ENCODE measurements at places on chromosomes 16 and 17. TPM values are rescaled to one million over a fixed set of nuclear protein-coding genes. Genes with fewer than 3 reads are reported as not detected.

- H3K4me1 ChIP-seq: peaks cover 9% of the 10 kb centered on the region
- H3K4me3 ChIP-seq: 0 out of 2 replicates have a peak overlapping the region, but pooled peaks have one; percentile 17
- DNase-seq: peak; percentile 85
- H3K27me3 ChIP-seq: peaks cover 5% of the 10 kb centered on the region
- no peak overlapping the region for H3K27ac ChIP-seq
- H3K36me3 ChIP-seq: no peaks in the 10 kb centered on the region
These were observed 9.9 kb downstream of the CYGB start for GRCh38 chr17:76527430-76528111.

GRCh38 chr16:4496305-4496704 is 20.1 kb downstream of the HMOX2 start:
- H3K27ac ChIP-seq: no peak overlapping the region
- no peak for DNase-seq
- H3K4me1 ChIP-seq: peaks cover 5% of the 10 kb centered on the region
- H3K27me3 ChIP-seq: no peaks in the 10 kb centered on the region
- H3K36me3 ChIP-seq: no peaks in the 10 kb centered on the region

- H3K27me3 ChIP-seq: no peaks in the 10 kb centered on the region
- H3K27ac ChIP-seq: 0 out of 2 replicates have a peak overlapping the region, but pooled peaks have one; percentile 32
- H3K36me3 ChIP-seq: peaks cover 4% of the 10 kb centered on the region
These were observed 102.2 kb downstream of the AATF start for GRCh38 chr17:37050920-37051319.

Gene ATP2A1
- total RNA-seq: 0.73 TPM

GRCh38 chr17:37791447-37792399 is 46.9 kb upstream of the HNF1B start:
- no peaks in the 10 kb centered on the region for H3K27me3 ChIP-seq
- H3K36me3 ChIP-seq: no peaks in the 10 kb centered on the region
- H3K4me3 ChIP-seq: no peak overlapping the region
- peak; percentile 59 for DNase-seq
- H3K27ac ChIP-seq: no peak overlapping the region
- H3K4me1 ChIP-seq: no peaks in the 10 kb centered on the region

Gene LPO
- total RNA-seq: 0.62 TPM

DNA sequence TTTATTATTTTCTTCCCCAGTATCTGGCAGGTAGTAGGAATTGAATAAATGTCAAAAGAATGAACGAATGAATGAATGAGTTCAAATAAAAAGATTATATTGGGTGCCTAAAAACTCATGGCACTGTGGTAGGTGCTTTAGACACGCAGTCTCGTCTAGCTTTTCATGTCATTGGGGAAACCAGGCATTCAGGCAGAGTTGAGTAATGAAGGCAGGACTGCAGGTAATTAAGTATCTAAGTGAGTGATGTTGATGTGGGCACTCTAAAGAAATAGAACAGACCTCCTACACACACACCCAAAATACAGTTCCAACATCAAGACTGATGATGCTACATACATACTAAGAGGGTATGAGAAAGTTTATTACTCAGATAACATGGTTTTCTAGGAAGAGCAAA is 96.6 kb downstream of the ZNF18 start:
- no peak overlapping the region for H3K27ac ChIP-seq
- DNase-seq: no peak
- H3K27me3 ChIP-seq: no peaks in the 10 kb centered on the region
- H3K36me3 ChIP-seq: 0 out of 2 replicates have a peak, but pooled peaks cover 4% of the 10 kb centered on the region
- no peaks in the 10 kb centered on the region for H3K4me1 ChIP-seq

Gene PRAC1
- total RNA-seq: not detected

DNA sequence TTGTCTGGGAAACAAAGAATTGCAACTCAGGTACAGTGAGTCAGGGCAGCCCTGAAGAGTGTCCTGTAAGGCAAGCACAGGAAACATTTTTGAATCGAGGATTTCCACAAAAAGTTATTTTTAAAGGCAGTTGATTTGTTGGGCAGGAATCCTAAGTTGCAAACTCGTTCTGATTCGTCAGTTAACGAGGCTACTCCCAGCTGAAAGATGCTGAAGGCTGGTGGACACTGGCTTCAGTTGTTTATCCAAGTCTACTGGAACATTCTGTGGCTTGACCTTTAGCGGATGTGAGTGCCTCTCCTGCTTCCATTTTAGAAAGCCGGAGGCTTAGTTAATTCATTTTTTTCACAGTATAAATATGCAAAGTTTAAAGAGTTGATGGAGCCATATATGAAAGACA is 84.2 kb downstream of the KCNJ12 start:
- H3K27ac ChIP-seq: no peak overlapping the region
- H3K4me1 ChIP-seq: peaks cover 11% of the 10 kb centered on the region

DNA sequence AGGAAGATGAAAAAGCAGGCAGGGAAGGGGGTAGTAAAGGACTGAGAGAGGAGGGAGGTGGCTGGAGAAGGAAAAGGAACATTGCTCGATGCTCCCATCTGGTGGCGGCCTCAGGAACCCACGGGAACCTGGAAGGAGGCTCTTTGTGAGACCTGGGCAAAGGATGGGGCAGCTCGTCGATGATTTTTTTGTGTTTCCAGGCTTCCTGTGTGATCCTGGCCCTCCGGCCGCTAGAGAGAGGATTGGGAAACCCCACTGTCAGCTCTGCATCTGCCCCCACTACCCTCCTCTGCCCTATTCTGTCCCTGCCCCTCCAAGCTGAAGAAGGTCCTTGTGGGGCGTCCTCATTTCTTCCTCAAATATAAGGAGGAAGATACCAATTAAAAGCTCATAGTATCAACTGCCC is 6.6 kb downstream of the WFIKKN2 start:
- no peaks in the 10 kb centered on the region for H3K36me3 ChIP-seq
- H3K4me3 ChIP-seq: no peak overlapping the region
- no peaks in the 10 kb centered on the region for H3K4me1 ChIP-seq

Gene NOXO1
- 1.2 TPM for total RNA-seq

Gene SLC16A13
- 4.7 TPM for total RNA-seq

Gene PRDM7
- total RNA-seq: not detected

DNA sequence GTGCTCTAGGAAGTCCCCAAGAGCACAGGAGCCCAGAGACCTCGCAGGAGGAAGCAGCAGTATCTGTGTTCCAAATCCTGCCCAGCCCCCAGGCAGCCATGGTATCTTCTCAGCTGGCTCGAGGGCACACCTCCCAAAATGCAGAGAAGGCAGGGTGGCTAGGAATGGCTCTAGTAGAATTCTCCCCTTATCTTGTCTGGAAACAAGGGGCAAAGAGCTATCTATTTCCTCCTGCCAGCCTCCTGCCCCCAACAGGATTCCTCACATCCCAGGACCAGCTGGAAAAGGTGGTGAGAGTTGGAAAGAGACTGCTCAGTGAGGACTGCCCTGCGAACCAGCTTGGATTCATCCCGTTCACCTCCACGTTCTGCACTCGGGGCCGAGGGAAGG is 8.6 kb upstream of the TSPOAP1 start:
- H3K4me1 ChIP-seq: peaks cover 25% of the 10 kb centered on the region
- peak overlapping the region; percentile 94 for H3K27ac ChIP-seq
- H3K4me3 ChIP-seq: peak overlapping the region; percentile 36
- H3K36me3 ChIP-seq: no peaks in the 10 kb centered on the region
- H3K27me3 ChIP-seq: no peaks in the 10 kb centered on the region

Gene INCA1
- total RNA-seq: 2.1 TPM

GRCh38 chr17:44960691-44961090 is 7.4 kb downstream of the C1QL1 start:
- H3K36me3 ChIP-seq: no peaks in the 10 kb centered on the region
- peaks cover 6% of the 10 kb centered on the region for H3K4me1 ChIP-seq
- no peak overlapping the region for H3K27ac ChIP-seq
- H3K27me3 ChIP-seq: peaks cover 68% of the 10 kb centered on the region
- peak overlapping the region; percentile 67 for H3K4me3 ChIP-seq

Gene TMEM97
- 101 TPM for total RNA-seq

DNA sequence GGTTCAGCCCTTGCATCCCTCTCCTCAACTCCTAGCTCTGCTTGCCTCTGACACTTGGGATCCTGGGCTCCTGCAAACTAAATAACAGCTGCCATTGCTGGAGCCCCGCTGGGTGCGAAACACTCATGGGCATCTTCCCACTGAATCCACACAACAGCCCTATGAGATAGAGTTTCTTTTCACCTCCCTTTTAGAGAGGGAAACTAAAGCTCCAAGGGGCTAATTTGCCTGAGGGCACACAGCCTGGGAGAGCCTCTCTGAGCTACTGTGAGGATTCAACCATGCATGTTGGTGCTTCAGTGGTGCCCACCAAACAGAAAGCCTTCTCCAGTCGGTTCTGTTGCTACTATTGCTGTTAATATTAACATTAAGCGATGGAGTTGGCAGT is 4.0 kb downstream of the ACBD4 start:
- no peak overlapping the region for H3K27ac ChIP-seq
- no peaks in the 10 kb centered on the region for H3K36me3 ChIP-seq
- H3K4me1 ChIP-seq: peaks cover 3% of the 10 kb centered on the region

Gene SPATA32
- total RNA-seq: not detected

Gene FOXN1
- not detected for total RNA-seq

- H3K36me3 ChIP-seq: no peaks in the 10 kb centered on the region
- no peak overlapping the region for H3K27ac ChIP-seq
- peaks cover 92% of the 10 kb centered on the region for H3K27me3 ChIP-seq
- H3K4me3 ChIP-seq: peak overlapping the region; percentile 64
- peaks cover 26% of the 10 kb centered on the region for H3K4me1 ChIP-seq
These were observed 4.9 kb upstream of the CBX4 start for GRCh38 chr17:79843816-79844800.

DNA sequence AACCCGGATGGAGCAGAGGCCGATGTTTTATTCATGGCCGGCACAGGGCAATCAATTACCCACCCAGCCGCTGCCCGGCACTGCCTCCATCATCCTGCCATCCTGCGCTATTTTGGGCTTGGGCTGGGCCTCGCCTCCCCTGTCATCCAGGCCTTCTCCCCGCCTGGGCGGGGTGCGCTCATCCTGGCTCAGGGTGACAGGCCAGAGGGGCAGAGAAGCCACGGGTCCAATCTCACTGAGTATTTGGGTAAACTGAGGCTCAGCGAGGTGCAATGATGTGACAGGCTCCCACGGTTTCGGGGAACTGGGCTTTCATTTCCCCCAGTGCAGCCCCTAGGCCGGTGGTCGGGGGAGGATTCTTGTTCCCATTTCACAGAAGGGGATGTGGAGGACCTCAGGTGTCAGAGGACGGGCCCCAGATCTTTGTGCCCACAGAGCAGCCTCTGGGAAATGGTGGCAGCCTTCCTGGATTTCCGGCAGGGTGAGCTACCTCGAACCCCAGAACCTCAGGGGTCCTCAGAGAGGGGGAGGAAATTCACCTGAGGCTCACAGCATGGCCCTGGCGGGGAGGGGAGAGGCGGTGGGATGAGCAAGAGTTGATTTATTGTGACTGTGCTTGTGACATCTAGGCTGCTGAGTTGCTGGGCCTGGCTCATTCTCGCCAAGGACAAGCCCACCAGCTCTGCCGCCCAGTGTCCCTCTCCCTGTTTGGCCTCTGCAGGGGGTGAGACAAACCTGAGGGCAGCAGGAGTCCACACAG is 23.8 kb upstream of the KCNJ12 start:
- no peak for DNase-seq
- no peaks in the 10 kb centered on the region for H3K36me3 ChIP-seq
- H3K4me1 ChIP-seq: no peaks in the 10 kb centered on the region
- no peak overlapping the region for H3K27ac ChIP-seq
- no peaks in the 10 kb centered on the region for H3K27me3 ChIP-seq
- H3K4me3 ChIP-seq: no peak overlapping the region

- H3K27me3 ChIP-seq: peaks cover 29% of the 10 kb centered on the region
- no peak overlapping the region for H3K4me3 ChIP-seq
- H3K27ac ChIP-seq: no peak overlapping the region
- H3K36me3 ChIP-seq: no peaks in the 10 kb centered on the region
- no peak for DNase-seq
These were observed 10.4 kb upstream of the CHD3 start for GRCh38 chr17:7878234-7878633.

DNA sequence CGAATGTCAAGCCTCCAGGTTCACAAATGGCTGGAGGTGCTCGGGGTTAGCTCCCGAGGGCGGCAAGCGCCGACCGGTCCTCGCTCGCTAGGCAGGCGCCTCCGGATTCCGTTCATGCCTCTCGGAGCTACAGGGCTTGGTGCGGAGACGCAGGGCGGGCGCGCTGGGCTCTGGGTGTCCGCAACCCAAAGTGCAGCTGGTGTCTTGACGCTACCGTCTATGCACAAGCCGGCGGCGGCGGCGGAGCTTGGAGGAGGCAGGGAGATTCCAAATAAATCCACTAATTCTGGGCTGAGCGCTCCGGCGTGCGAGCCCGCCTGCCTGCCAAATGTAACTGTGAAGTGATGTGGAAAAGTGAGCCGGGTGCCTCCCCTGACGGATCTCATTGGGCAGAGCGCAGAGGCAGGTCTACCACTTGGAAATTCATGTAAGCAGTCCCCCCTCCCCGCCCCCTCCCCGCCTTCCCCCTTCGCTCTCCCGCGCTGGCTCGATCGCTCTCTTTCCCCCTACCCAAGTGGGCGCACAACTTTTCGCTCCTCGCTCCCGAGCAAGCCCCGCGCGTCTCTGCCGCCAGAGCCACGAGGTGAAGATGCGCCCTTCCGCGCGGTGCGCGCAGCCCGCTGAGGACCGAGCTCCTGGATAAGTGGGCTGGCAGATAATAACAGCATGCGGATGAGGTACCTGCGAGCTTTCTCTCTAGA is at the start of gene CDH8:
Gene CDH8 (minus strand): TSS at position 338 of the 701 bp plus-strand sequence. CDS start 15,035 bp downstream, outside the sequence.
- peaks cover 42% of the 10 kb centered on the region for H3K4me1 ChIP-seq
- H3K27ac ChIP-seq: no peak within 1 kb of the TSS
- no peaks in the 10 kb centered on the region for H3K36me3 ChIP-seq

GRCh38 chr17:61456061-61456681 is 3.9 kb downstream of the TBX4 start:
- peaks cover 29% of the 10 kb centered on the region for H3K4me1 ChIP-seq
- H3K27me3 ChIP-seq: peaks cover 100% of the 10 kb centered on the region
- H3K36me3 ChIP-seq: peaks cover 3% of the 10 kb centered on the region
- H3K27ac ChIP-seq: no peak overlapping the region
- DNase-seq: peak; percentile 51
- H3K4me3 ChIP-seq: peak overlapping the region; percentile 44

Gene CD300H
- total RNA-seq: not detected

DNA sequence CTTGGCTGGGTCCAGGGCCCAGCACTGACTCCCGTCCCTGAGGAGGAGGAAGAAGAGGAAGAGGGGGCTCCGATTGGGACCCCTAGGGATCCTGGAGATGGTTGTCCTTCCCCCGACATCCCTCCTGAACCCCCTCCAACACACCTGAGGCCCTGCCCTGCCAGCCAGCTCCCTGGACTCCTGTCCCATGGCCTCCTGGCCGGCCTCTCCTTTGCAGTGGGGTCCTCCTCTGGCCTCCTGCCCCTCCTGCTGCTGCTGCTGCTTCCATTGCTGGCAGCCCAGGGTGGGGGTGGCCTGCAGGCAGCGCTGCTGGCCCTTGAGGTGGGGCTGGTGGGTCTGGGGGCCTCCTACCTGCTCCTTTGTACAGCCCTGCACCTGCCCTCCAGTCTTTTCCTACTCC is 8.5 kb downstream of the HIRIP3 start:
- no peak overlapping the region for H3K27ac ChIP-seq
- peaks cover 17% of the 10 kb centered on the region for H3K36me3 ChIP-seq
- no peaks in the 10 kb centered on the region for H3K27me3 ChIP-seq
- no peaks in the 10 kb centered on the region for H3K4me1 ChIP-seq
- no peak for DNase-seq
